AG04449 (cell line): ENCODE measurements at places on chromosomes 2 and 18.

GRCh38 chr2:106812383-106812782 lies 73.6 kb downstream of the ST6GAL2 start:
- no peak for DNase-seq

DNA sequence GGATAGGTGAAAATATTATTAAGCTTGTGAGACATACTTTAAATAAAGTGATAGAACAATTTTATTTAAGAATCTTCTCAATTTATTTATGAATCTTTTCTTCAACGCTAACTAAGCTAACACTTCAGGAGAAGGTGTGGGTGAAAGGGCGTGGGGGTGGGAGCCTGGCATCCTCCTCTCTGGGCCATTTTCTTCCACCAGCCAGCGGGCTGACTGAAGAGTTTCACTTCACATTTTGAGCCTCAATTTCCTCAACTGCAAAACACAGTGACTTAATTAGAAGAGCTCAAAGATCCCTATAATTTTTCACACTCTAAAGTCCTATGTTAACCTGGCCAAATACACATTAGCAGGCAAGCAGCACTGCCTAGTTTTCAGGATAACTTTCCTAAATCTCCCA lies 94.8 kb downstream of the FTCDNL1 start:
- no peak for DNase-seq

- no peak for DNase-seq
Measured at GRCh38 chr18:7733642-7734041, 166.5 kb downstream of the PTPRM start.

DNA sequence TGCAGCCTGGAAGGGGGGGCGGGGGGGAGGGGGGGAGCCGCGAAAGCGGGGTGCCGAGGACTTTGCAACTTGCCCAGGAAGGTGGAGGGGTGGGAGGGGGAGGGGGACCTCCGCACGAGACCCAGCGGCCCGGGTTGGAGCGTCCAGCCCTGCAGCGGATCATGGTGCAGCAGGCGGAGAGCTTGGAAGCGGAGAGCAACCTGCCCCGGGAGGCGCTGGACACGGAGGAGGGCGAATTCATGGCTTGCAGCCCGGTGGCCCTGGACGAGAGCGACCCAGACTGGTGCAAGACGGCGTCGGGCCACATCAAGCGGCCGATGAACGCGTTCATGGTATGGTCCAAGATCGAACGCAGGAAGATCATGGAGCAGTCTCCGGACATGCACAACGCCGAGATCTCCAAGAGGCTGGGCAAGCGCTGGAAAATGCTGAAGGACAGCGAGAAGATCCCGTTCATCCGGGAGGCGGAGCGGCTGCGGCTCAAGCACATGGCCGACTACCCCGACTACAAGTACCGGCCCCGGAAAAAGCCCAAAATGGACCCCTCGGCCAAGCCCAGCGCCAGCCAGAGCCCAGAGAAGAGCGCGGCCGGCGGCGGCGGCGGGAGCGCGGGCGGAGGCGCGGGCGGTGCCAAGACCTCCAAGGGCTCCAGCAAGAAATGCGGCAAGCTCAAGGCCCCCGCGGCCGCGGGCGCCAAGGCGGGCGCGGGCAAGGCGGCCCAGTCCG lies 540 bp downstream of the SOX11 start:
- no peak for DNase-seq

GRCh38 chr18:68583685-68584084 lies 131.2 kb downstream of the TMX3 start:
- no peak for DNase-seq

DNA sequence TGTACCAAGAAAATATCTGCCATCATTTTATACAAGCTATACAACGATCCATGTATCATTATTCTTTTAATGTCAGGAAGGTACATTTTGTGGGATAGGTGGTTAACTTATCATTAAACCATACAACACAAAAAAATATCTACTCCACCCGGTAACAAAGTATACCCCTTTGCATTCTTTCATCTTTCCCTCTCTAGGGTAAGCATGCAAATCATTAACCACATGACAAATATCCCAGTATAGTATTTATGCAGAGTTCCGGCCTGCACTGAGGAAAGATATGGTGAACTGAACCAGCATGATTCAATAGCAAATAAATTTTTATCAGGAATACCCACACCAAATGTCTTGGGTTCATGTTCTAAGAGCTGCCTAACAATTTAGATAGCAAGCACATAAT lies 22.5 kb upstream of the SULT1C2 start:
- DNase-seq, result no peak

DNA sequence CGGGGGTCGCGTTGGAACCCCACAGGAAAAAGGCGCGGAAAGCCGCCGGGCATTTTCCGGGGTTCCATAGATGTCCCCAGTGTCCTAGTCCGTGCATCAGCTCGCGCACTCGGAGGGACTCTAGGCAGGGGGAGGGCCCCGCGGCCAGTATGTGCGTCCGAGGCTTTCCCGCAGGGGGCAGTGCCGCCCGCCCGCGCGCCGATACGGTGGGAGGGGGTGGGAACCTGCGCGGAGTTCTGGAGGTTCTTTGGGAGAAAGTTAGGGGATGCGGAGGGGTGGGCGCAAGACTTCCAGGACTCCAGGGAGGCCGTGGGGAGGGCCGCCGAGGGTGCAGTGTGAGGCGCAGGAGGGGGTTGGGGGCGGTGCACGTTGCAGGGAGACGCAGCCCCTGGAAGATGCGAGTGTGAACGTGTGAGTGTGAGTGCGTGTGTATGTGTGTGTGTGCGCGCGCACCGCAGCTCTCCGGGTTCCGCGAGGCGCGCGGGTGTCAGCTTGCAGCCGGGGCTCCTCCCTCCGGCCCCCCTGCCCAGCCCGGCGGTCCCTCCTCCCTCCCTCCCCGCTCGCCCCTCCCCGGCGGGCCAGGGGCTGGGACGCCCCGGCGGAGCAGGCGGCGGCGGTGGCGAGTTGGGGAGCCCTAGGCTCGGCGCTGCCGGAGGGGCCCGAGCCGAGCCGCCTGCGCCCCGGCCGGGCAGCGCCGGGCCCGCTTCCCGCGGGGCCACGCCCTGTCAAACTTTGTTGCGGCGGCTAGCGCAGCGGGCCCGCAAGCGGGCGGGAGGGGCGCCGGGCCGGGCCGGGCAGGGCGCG lies at the start of gene TCF7L1:
TCF7L1 (plus strand) TSS at position 559 of the 804 bp plus-strand sequence. CDS start 293 bp downstream, outside the sequence.
- DNase-seq, result no peak

DNA sequence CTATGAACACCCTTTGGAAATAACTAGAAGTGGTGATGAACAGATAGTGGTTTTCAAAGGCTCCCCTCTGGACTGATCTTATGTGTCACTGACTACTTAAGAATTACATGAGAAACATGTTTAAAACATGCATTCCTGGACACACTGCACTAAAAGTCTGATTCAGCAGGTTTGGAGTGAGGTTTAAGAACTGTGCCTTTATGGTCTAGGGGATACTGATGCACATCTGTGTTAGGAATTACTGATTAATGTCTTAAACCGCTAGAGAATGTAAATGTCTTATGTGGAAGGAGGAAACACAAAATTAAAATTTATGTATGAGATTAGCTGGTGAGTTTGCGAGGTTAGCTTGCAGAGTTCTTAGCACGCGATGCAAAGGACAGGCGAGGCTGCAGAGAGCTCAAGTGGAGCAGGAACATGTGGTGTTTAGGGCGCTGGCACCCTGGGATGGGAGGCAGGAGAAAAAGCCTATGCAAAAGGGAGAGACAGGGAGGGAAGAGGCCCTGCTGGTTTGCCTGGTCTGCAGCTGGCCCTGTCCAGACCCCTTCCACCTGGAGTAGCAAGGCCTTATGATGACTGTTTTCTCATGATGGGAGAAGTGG lies 11.7 kb downstream of the SH3YL1 start:
- DNase-seq, result no peak

DNA sequence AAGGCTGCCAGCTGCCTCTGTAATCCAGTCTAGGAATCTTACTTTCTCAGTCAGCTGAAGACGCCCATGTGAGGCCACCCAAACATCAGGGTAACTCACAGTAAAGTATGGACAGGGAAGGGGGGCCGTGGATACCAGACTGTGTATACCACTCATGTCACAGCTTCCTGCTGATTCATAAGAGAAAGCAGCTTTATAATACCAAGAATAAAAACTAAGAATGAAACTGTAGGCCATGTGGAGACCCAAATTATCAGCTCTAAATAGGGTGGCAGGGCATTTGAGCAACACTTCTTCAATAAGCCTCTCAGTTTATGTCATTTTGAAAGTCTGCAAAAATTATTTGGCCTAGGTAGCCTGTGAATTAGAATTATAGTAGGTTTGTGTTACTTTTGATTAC lies 115.0 kb upstream of the CDCA7 start:
- no peak for DNase-seq
